Stimulated activated CD8-positive, alpha-beta memory T cell treated with anti-CD3 and anti-CD28 coated beads, Interleukin-15, amount 100 ng/mL, for 48 hours (primary cell): ENCODE measurements at places on chromosomes 5 and 9.
A peak's percentile ranks its signal among the peaks of the same experiment; 100 is the strongest.

GRCh38 chr9:98306384-98307145 is 51.1 kb upstream of the TBC1D2 start:
- DNase-seq: no peak

DNA sequence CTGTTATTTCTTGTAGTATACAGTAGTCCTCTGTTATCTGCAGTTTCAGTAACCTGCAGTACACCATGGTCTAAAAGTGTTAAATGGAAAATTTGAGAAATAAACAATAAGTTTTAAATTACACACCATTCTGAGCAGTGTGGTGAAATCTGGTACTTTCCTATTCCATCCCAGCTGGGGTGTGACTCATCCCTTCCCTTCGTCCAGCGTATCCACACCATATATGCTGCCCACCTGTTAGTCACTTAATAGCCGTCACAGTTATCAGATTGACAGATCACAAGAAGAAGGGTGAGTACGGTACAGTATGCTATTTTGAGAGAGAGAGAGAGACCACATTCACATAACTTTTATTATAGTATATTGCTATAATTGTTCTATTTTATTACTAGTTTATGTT is 28.9 kb downstream of the FAM151B start:
- DNase-seq: peak; percentile 1

DNA sequence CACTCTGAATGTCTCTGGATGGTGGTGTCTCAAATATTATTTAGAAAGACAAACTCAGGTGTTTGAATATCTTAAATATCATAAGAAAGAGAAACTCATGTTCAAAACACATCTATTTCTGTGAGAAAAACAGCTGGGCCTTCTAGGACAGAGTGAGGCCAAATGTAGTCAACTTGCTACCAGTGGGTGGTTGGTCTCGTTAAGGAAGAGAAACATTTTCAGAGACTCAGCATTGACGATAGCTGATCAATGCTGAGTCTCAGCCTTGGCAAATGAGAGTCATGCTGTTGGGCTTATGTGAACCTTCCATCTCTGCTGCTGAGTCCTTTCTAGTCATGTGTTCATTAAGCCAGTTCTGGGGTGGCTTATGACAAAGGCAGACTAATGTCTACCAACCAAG is 418.0 kb downstream of the CETN3 start:
- DNase-seq: no peak

DNA sequence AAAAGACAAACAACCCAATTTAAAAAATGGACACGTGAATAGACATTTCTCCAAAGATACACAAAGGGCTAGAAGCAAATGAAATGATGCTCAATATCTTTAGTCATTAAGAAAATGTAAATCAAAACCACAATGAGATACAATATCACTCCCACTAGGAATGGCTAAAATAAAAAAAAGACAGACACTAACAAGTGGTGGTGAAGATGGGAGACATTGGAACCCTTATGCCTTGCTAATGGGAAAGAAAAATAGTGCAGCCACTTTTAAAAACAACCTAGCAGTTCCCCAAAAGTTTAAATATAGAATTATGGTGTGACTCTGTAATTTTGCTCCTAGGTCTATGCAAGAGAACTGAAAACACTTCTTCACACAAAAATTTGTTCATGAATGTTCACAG is 40.7 kb downstream of the SH3TC2 start:
- no peak for DNase-seq

GRCh38 chr9:132156262-132156661 is 5.6 kb upstream of the NTNG2 start:
- DNase-seq: no peak

DNA sequence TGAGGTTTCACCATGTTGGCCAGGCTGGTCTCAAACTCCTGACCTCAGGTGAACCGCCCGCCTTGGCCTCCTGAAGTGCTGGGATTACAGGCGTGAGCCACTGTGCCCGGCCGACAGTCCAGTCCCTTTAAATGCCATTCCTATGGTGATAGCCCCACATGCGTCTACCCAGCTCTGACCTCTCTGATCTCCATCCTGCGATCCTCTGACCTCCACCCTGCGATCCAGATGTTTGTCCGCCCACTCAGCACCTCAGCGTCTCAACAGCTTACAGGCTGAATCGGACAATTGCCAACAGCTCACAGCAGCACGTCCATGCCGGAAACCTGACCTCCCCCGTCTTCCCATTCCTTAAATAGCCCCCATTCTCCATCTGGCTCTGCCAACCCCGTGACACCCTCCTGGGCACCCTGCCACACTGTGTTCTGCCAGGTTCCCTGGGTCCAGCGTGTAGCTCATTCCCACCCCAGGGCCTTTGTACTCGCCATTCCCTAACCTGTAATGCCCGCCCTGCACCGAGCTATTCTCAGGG is 44.0 kb upstream of the RNU6ATAC start:
- DNase-seq: no peak

DNA sequence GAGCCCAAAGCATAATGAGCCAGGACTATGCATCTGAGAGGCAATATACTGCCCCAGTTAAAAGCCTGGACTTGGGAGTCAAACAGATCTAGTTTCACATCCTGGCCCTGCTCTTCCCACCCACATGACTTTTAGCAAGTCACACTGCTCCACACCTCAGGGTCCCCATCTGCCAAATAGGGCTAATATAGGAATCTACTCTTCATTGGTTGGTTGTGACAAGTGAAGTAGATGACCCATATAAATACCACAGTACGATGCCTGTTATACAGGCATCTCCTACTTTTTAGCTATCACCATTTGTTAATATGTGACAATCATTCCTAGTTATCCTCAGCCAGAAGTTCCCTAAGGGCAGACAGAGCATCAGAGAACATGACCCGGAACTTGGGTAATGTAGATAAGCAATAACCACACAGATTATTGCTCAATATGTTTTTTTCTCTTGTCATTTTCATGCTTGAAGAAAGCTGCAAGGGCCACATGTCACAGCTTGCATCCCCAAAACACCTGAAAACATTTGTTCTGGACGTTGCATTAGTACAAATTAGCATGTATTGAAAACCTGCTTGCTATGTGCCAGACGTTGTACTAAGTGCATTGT is 20.4 kb downstream of the ADAM19 start:
- no peak for DNase-seq
